ENCODE measurements at places on chromosomes 7 and 10.

- no peak for DNase-seq
Measured at GRCh38 chr10:69464801-69465401, 13.6 kb downstream of the TSPAN15 start.

DNA sequence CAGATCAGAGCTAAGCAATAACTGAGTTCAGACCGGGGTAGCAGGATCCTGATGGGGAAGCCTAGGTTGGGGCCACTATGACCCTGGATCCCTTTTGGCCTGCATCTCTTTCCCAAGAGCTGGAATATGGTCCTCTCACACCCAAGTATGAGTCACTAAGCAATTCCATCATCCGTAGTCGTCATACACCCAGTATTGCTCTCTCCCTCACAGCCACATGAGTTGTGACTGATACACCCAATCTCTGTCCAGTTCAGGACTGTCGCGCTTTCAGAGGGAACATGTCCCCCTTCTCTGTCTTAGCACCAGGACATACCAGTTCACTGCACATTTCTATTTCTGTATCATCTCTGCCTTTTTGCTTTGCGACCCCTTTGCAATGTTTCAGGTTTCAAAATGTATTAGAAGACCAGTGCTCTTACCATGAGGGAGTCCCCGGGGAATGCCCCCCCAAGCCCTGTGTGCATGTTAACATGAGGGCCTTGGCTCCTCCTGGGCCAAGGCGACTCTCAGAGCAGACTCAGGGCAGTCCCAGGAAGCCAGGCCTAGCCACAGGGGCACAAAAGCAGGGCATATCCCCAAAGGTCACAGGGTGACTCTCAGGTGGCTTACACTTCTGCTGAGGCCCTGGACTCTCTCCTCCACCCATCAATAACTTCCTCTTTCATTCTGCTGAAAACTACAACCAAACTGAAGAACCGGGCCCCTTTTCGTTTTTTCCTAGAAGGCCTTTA lies 75.3 kb upstream of the SAMD8 start:
- no peak for DNase-seq

DNA sequence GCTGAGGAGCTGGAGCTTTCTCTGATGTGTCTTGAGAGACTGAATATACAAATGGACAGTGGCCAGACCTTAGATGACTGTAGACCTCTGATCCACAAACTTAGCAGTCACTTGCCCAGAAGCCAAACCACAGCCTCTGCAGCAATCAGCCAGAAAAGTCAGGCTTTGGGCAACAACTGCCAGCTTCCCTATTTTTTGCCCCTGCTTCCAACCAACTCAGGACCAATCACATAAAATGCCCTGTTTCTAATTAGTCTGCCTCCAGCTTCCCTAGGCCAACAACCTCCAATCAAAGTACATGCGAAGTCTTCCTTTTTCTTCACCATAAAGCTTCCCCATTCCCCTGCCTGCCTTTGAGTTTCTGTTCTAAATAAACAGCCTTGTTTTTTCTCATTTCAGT lies 37.8 kb upstream of the CACUL1 start:
- DNase-seq = no peak

DNA sequence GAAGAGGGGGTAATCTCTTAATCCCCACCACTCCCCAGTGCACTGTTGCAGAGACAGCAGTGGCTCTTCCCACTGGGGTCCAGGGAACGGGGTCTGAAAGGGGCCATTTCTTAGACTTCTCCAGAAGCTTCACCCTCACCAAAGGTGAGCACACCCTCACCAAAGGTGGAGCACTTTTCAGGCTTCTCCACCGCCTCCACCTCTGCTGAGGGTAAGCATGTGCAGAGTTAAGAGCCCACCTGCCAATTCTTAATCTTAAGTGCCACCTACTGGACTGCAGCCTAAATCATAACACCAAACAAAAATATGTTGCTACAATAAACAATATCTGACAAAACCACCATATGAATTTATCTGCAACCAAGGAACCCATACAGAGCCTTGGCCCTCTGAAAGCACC lies 27.0 kb downstream of the SNX13 start:
- no peak for DNase-seq

- DNase-seq = no peak
Measured at GRCh38 chr7:156733638-156734037, 93.1 kb downstream of the RNF32 start.

GRCh38 chr10:29243750-29244149 lies 45.1 kb upstream of the LYZL1 start:
- DNase-seq = no peak

DNA sequence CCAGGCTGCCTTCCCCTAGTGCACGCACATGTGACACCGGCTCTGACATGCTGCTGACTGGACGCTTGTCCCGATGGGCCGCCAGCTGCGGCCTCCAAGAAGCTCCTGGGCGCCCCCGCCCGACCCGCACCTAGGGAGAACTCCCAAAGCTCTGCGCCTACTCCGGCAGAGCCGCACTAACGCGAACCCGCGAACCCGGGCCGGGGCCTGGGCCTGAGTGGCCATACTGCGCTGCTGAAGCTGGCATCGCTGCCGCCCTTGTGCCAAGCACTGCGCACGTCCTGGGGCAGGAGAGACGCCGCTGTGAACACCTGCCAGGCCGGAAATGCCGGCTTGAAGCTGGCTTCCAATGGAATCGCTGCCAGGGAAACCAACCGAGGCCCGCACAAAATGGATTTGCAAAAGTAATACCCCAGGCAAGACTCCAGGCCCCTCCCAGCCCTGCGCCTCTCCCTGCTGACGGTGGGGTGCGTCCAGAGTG lies 85.1 kb downstream of the WASHC2A start:
- no peak for DNase-seq

GRCh38 chr10:112585126-112585525 lies 138.1 kb downstream of the VTI1A start:
- no peak for DNase-seq

- no peak for DNase-seq
Measured at GRCh38 chr10:78537018-78537417, 503.4 kb downstream of the RPS24 start.
